ENCODE measurements at places on chromosomes 7 and 10.

GRCh38 chr7:39967406-39968161 is 17.5 kb downstream of the CDK13 start:
- DNase-seq = no peak

- DNase-seq = no peak
Observed at GRCh38 chr10:34444223-34445183, 370.6 kb downstream of the PARD3 start.

GRCh38 chr10:109205929-109206585 is 717.3 kb downstream of the XPNPEP1 start:
- DNase-seq = no peak

DNA sequence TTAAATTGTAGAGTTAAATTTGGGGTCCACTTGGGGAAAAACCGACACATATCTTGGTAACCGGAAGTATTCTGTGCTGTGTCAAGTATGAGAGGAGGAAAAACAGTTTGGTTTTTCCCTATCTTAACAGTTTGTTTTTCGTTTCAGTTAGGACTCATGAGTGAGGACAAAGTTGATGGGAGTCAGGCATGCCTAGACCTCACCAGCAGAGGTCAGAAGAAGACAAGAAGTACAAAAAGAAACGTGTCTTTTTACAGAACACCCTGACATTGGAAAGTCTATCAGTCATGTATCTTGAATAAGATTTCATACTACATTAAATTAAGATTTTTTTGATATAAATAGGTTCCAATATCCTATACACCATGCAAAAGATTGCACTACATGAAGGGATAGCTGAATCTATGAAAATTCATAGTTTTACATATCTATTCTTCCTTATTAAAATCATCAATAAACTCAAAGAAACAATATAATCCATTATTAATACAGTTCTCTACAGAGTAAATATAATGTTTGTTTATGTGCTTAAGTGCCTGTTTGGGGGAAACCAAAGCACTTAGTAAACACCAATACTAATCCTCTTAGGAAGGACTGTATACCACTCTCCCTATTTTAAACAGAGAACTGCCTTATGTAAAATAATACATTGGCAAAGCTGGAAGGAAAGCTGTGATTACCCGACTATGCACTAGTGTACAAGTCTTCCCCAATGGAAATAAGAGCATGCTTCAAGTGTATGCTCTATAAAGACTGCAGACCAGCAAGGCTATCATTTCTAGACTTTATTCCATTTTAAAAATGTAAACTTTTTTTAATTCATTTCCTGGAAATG is 95.6 kb downstream of the USP6NL start:
- no peak for DNase-seq

DNA sequence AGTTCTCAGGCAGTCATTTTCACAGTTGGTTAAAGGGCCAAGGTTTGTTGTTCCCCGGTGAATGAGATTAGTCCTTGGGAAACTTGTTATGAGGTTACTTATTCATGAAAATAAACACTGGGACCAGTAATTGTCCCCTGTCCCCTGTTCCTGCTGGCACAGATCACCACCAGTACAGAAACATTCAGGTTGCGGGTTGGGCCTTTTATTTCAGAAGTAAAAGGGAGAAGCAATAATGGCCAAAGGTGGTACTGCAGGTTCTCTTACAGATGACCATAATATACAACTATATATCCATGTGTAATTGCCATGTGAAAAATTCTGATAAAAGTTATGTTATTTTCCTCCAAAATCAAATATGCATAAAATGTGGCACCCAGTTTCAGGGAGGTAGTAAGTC is 442.0 kb downstream of the SORCS1 start:
- no peak for DNase-seq

DNA sequence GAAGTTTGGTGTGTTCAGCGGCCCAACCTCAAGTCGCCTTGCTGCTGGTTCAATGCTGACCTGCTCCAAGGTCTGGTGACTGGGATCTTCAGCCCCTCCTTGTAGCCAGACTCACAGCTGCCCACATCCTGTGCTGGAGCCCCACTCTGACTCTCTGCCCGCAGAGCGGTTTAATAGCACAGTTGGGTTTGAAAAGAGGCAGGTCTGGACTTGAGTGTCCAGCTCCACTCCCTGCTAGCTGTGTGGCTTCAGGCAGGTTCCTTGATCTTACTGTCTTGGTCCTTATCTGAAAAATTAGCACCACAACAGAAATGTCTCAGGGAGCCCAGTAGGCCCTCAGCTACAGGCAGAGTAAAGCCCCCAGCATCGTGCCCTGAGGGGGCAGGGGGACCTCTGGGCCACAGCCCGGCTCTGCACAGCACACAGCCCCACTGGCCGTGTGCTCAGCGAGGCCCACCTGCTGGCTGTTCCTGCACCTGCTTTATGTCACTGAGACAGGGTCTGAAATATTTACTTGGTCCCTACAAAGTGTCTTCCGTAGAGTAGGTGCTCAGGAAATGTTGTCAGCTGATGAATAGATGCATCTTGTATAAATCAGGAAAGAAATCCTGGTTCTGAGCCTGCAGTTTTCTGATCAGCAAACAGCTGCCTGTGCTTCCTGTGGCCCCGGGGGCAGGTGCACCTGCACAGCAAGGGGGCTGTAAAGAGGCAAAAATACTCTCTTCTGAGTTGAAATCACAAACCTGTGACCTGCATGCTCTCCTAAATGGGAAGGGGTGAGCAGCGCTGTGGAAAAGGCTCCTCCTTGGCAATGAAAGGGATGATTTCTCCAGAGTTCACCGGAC is 155.5 kb downstream of the SVIL start:
- DNase-seq = peak; percentile 21
